Right kidney (tissue), 9 donors: ENCODE measurements at places on chromosomes 2 and 18.

DNA sequence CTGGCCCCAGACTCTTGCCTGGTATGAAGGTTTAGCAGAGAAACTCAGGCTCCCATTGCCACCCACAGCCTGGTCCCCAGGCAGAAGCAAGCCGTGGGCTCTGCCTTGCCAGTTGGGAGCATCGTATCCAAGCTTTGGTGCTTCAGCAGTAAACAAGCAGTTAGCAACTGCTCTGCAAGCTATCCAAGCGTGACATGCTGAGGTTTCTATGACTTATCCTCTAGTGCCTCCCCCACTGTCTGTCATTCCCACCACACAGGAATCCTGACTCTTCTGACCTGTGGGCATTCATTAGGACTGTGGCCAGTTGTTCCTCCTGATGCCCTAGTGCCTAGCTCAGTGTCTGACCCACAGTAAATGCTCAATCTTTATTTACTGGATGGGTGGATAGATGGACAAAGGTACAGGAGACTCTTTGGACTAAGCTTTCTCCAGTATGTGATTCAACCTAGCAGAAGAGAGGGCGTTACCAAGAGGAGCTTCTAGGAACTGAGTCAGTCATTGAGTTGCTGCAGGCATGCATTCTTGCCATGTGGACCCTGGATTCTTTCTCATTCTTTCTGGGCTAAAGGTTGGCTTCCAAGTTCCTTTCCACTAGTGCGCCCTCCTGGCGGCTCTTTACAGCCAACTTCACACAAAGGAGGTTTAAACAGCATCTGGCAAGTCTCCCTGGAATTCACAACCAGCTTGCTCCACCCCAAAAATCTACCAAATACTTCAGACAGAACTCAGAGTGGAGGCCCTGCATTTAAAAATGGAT lies 40.6 kb upstream of the MRPL19 start:
- peak; percentile 38 for DNase-seq

GRCh38 chr2:211035548-211036185 lies 479.3 kb downstream of the CPS1 start:
- DNase-seq = peak; percentile 14

DNA sequence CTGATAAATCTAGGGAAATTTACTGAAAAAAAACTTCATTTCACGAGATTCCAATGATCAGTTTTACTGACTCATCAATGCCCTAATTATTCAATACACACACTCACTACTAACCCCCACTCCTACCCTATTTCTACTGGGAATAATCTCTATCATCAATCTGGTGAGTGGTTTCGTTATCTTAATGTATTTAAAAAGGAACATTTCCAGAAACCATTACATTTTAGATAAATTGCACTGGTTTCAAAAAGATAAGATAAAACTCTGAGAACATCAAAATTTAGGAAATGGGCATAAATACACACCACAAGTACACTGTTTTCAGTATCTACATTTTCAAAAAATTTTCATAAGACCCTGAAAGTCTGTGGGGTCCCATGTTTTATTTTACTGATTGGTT lies 471.4 kb upstream of the PKDCC start:
- DNase-seq = no peak

DNA sequence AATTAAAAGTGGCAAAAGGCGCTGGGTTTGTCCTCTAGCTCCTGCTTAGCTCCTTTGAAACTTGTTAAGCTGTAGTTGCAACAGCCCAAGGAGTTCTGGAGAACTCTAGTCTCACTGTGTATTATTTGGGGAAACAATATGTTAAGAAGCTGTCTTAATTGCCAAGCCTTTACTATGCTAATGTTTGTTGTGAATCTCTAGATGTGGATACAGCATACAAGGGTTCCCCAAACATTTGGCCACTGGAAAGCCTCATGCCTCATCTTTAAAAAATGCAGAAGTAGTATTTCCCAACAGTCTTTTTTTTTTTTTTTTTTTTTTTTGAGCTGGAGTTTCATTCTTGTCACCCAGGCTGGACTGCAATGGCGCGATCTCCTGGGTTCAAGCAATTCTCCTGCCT lies 236.7 kb downstream of the PRKCE start:
- DNase-seq = no peak

GRCh38 chr2:98734823-98735260 lies 3.9 kb upstream of the MGAT4A start:
- DNase-seq = no peak

GRCh38 chr18:34097312-34097711 lies 127.4 kb downstream of the NOL4 start:
- no peak for DNase-seq

GRCh38 chr2:26606847-26607190 lies 34.3 kb downstream of the CIB4 start:
- no peak for DNase-seq

DNA sequence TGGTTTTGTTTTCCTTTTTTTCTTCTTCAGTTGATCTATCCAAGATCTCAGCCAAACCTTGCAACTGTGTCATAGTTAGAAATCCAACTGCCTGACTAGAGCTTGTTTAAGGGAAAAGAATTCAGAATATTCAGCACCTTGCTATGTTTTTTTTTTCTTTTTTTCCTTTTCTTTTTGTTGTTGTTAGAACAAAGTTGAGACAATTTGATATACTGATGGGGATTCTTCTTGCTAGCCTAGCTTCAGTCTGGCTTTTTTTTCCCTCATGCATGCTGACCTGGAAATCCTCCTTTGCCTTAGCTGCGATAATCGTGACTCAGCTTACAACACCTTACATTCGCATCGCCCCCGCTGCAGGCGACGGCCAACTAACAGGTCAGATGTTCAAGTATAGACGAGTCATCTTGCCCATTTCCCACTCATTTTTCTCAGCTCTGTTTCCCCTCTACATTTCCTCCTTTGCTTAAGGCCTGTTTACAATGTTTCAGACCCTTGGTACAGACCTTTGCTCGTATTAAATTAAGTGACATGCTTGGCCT lies 487.2 kb upstream of the RAB12 start:
- no peak for DNase-seq

DNA sequence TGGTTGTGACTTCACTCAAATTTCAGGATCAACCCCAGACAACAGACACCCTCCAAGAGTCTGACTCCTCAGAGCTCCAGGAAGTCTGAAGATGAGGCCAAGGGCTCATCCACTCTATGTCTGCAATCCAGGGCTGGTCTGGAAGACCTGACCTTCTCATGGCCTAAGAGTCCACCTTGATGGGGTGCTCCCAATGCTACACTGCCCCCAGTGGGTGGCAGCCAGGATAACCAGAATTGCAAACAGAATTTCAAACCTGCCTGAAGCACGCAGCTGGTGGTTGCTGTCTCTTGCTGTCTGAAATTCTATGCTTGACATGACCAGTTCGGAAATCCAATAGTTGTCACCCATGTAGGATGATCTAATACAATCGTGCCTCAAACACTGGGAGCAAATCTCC lies 96.0 kb downstream of the UXS1 start:
- DNase-seq = no peak

DNA sequence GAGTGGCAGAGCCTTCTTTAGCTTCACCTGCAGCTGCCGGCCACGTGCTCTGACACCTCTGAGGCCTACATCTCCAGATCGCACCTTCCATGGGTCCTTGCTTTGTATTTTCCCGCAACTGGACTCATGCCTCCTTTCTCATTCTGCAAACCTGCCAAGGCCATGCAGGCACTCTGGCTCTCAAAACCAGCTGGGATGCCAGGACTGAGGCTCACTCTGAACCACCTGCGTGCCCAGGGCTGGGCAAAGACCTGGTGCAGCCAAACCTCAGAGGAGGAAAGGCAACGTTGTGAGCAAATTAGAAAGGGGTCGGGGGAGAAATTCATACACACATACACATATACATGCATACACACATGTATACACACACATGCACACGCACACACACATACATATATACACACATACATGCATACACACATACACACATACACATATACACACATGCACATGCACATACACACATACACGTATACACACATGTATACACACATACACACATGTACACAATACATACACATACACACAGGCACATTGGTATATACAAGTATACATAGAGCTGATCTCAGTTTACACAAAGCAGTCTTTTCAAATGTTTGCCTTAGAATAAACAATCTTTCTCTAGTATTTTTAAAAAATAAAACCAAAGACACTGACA lies 125.2 kb downstream of the RTP5 start:
- DNase-seq = no peak

DNA sequence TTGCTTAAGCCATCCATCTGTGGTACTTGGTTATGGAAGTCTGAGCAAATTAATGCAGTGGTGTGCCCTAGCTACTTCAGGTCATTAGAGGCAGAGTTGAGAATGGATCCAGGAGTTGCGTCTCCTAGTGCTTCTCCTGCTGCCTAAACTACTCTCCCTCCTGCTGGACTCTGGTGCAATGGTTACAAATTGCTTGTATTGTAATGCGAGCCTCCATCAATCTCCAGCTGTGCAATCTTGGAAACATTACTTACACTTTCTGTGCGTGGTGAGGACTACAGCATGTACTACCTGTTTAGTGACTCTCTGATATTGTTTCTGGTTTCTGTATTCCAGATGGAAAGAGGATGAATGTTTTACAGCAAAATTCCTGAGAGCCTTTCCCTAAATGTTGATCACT lies 119.0 kb upstream of the CYRIA start:
- no peak for DNase-seq

DNA sequence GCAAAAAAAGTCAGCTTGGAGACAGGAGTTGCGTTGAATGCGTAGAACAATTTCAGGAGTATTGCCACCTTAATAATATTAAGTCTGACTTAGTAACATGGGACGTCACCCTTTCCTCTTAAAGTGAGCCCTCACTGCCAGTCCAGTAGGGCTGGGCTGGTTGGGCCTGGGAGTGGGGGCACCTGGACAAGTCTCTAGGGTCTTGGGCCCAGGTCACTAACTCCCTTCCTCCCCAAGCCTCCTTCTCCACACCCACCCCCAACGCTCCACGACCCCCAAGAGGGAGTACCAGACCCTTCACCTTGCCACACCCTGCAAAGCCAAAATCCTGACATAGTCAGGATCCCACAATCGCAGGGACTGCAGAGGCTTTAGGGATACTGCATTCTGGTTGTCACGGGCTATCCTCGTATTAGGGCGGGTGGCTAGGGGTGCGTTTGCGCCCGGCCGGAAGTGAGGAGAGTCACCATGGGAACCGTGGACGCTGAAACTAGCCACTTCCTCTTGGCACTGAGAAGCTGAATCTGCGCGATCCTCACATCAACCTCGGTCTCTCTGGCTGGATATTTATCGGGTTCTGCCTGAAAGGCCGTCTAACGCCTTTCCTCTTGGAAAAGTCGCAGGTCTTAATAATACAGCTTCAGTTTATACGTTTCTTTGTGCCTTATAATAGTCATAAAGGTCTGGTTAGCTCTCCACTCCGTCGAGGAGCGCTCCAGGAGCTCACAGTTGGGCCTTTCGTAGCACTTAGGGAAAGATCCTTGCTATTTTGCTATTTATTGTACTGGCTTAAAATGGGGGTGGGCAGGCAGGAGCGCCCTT lies 10.3 kb upstream of the CXXC1 start:
- peak; percentile 69 for DNase-seq

GRCh38 chr18:59728816-59729215 lies 31.6 kb upstream of the CCBE1 start:
- no peak for DNase-seq

GRCh38 chr2:38590053-38590452 lies 12.7 kb downstream of the HNRNPLL start:
- no peak for DNase-seq

- DNase-seq = no peak
Observed at GRCh38 chr2:89850881-89851582, 1159.6 kb downstream of the RPIA start.

DNA sequence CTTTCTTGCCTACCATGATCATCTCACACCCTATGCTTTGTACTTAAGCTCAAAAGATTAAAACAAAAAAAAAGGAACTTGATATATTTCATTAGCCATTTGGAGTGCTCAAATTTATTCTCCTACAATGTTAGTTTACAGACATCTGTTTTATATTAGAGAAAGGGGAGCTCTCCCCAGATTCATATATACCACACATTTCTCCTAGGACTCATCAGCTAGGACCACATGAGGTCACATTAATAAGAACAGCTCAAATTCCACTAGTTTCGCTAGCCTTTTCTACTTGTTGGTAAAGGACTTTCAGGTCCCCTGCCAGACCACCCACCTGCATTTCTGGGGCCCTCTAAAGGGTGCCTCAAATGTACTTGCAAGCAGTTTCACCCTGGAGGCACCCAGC lies 151.2 kb upstream of the MMADHC start:
- no peak for DNase-seq

DNA sequence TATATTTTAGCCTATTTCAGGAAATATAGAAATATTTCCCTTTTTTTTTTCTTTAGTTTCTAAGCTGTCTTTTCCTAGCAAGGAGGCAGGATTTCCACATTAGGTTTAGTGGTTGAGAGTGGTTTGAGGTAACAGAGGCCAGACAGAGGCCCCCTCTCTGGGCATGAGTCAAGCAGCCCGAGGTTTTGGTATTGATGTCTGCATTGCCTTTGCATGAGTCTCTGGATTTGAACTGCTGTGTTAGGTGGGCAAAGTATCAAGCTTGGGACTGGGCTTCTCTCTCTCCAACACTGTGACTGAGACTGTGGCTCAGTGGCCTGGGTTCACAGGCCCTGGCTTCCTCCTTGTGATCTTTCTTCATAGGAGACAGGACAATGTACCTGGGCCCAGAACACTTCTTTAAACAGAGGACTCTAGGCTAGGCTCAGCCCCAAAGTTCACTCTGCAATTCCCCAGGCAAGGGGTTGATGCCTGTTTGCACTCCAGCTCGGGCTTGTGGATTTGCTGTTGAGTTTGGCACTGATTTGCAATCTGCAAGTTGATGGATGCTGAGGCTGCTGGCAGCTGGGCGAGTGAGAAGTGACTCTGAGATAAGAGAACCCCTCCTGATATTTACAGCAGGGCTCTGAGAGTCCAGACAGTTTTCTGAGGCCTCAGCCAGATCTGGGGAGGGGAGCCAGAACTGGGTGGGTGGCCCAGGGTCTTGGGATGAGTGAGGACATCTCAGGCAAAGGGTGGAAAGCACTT lies 271.2 kb downstream of the EN1 start:
- DNase-seq = no peak

DNA sequence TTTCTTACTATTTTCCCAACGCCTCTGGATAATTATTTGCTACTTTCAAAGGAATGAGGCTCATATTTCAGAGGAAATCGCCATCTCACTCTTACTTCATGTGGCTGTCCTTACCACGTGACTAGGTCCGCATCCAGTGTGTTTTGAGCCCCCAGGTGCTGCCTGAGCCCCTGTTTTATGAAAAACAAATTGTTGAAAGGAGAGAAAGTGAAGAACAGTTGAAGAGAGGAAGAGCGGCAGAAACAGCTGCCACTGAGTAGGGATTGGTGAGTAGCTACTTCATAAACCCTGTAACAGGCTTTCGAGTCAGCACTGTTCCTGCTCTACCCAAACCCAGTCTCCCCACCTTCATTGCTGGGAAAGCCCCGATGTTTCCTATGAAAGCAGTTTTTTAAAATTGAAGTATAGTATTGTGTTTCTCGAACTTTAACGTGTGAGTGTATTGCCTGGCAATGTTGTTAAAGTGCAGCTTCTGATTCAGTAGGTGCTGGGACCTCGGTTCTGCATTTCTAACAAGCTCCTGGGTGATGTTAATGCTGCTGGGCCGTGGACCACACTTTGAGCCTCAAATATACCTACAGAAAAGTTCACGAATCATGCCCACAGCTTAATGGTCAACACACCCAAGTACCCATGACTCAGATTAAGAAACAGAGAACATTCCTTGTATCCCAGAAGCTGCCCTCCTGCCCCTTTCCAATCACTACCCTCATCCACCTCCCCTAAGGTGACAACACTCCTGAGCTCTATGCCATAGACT lies 39.7 kb downstream of the TMEM177 start:
- no peak for DNase-seq
